WTC11 (cell line): ENCODE measurements at places on chromosomes 13 and 19.
A peak's percentile ranks its signal among the peaks of the same experiment; 100 is the strongest.

GRCh38 chr13:46615888-46616531 is 63.0 kb downstream of the LRCH1 start:
- no peak for DNase-seq

DNA sequence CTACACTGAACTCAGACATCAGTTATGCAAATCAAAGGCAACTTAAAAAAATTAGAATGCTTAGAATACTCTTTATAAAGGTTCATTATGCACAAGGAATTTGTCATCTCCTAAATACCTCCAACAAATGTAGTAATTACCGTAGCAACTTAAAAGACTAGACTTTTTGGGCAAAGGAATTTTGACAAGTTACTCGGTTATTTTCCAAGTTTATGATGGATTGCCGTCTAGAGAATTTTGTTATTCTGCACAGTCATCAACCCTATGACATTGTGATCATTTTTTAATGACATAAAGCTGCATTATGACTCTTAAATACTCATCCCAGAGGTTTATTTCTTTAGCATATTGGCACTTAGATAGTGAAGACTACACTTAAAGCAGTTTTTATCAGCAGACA is 71.9 kb downstream of the TRPC4 start:
- DNase-seq: no peak

DNA sequence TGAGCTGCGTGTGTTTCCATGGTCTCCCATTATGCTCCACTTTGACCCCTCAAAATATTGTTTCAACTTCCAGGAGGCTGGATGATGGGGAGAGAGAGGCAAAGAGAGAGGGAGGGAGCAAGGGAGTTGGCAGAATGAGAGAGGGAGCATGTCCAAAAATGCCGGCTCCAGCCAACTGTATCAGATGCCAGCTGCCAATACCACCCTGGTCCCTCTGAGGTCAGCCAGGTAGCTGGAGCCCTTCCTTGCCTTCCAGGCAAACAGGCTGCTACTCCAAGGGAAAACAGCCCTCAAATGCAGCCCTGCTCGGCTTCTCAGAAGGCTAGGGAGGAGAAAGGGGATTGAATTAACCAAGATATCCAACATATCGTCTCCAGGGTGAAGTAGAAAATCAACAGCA is 440.0 kb downstream of the TSHZ3 start:
- DNase-seq: no peak

- DNase-seq: no peak
Measured at GRCh38 chr13:93270769-93271742, 44.4 kb downstream of the GPC6 start.

DNA sequence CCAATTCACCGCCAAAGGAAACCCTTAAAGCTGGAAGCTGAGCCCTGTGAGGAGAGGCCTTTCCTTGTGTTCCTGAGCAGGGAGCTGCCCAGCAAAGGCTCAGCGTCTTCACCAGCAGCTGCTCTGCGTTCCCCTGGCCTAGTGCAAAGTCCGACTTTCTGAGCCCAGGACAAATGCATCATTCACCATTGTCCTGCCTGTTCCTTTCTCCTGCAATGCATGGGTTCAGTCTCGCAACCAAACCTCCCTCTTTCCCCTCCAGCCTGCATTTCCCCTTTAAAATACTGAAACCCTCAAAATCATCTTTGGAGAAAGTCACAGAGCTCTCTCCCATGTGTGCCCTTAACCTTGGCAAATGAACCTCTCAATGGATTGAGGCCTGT is 12.9 kb upstream of the TMEM255B start:
- no peak for DNase-seq

- DNase-seq: no peak
Measured at GRCh38 chr13:40127476-40127875, 472.0 kb downstream of the COG6 start.

- DNase-seq: peak; percentile 83
Measured at GRCh38 chr19:46076951-46077814, 36.4 kb upstream of the IGFL4 start.

GRCh38 chr19:13149628-13150186 is 468 bp downstream of the STX10 start:
- DNase-seq: peak; percentile 67

DNA sequence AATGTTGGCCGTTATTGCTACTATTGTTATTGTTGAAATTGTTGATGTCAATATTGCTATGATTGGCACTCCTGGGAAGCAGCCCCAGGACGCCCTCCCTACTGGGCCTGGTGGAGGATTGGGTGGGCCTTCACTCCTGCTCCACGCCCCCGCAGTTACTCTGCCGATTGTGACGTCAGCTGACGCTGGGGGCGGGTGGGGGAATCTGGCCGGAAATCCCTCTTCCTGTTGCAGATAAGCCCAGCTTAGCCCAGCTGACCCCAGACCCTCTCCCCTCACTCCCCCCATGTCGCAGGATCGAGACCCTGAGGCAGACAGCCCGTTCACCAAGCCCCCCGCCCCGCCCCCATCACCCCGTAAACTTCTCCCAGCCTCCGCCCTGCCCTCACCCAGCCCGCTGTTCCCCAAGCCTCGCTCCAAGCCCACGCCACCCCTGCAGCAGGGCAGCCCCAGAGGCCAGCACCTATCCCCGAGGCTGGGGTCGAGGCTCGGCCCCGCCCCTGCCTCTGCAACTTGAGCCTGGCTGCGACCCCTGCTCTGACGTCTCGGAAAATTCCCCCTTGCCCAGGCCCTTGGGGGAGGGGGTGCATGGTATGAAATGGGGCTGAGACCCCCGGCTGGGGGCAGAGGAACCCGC is at the start of gene ETV2:
ETV2 (plus strand) TSS at position 231 of the 637 bp plus-strand sequence. CDS start 716 bp downstream, outside the sequence.
- peak; percentile 72 for DNase-seq

- no peak for DNase-seq
Measured at GRCh38 chr13:50152224-50152623, 137.0 kb downstream of the KCNRG start.

- DNase-seq: no peak
Measured at GRCh38 chr19:57233207-57233606, 2.4 kb downstream of the AURKC start.

DNA sequence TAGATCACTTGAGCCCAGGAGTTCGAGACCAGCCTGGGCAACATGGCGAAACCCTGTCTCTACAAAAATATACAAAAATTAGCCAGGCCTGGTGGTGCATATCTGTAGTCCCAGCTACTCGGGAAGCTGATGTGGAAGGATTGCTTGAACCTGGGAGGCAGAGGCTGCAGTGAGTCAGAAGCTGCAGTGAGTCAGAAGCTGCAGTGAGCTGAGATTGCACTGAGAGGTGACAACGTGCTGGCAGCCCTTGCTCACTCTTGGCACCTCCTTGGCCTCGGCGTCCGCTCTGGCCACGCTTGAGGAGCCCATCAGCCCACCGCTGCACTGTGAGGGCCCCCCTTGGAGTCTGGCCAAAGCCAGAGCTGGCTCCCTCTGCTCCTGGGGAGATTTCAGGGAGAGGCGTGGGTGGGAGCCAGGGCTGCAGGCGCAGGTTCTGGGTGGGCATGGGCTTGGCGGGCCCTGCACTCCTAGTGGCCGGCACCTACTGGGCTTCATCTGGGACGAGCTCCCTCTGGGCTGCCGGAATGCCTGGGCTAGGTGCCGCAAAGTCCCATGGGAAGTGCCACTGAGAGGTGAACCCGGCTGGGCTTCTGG is 39.5 kb upstream of the RPL21 start:
- DNase-seq: no peak

- no peak for DNase-seq
Measured at GRCh38 chr13:23859904-23860303, 29.3 kb downstream of the MIPEP start.

- peak; percentile 68 for DNase-seq
Measured at GRCh38 chr13:29472332-29472961, 123.0 kb downstream of the SLC7A1 start.

DNA sequence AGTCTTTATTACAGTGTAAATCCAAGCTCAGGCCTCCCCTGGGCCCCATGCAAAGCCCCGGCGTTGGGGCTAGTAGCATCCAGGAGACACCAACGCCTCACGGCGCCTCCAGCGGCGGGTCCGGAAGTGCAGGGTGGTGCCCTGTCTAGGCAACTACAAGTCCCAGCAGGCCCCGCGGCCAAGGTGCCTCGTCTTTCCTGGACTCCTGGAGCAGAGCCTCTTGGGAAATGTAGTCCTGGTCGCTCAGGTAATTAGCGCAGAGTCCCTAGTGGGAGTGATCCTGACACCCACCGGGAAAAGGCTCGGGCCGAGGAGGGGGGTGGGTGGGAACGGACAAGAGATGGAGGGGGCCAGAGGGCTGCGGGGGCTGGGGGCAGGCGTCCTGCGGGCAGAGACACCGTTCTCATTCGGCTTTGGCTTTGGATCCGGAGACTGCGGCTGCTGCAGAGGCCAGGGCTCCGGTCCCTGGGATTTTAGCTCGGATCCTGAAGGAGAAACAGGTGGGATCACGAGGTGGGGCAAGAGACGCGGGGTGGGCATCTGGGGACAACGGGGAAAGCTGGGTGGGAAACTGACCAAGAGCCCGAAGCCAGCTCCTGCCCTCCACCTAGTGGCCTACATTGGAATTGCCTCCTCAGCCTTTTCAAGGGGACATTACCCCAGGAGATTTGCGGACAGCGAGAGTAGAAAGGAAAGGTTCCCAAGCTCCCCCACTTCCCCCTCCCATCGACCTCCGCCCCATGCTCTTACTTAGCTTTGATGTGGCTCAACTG is 11.4 kb downstream of the RTN2 start:
- DNase-seq: peak; percentile 100

DNA sequence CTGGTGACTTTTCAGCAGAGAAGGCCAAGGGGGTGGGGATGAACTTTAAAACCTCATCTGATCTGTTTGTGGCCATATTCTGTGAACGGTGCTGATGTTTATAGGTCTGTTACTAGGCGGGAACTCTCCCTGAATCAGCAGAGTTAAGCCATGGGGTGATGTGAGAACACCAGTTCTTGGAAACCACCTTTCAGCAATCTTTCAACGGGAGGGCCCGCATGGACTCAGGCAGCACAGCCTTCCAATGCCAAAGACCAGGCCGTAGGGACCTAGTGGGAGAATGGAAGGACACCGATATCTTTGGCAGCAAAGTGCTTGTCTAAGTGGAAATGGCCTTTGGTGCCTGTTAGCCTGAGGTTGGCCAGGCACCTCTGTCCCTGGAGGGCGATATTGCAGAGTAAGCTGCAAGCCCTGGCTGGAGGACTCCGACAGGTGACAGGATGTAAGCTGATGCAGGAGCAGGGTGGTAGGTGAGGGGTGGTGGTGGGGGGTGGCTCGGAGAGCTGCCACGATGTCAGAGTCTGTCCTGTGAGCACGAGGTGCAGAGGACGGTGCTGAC is 57.0 kb downstream of the ERCC5 start:
- DNase-seq: peak; percentile 39
